ENCODE measurements at places on chromosomes 11 and 22.

DNA sequence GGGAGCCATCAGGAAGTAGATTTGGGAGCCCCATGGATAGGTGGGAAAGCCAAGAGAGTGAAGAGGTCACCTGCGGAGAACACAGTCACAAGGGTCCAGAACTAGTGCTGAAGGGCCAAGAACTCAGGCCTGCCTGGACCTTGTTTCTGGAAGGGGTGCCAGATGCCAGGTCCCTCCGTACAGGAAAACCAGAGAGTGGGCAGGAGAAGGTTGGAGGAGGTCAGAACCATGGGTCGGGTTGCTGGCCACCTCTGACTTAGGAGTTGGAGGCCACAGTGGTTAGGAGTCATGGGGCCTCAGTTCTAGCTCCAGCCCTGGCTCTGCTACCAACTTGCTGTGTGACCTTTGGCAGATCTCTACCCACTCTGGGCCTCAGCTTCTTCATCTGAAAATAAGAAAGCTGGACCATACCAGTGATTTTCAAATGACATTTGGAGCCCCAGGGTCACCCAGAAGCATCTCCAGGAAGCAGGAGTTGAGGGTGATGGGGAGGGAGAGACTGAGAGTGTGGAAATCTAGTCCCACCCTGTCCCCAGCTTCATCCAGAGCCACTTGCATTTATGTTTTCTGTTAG, 20.8 kb upstream of the TUB start:
- no peak for DNase-seq

DNA sequence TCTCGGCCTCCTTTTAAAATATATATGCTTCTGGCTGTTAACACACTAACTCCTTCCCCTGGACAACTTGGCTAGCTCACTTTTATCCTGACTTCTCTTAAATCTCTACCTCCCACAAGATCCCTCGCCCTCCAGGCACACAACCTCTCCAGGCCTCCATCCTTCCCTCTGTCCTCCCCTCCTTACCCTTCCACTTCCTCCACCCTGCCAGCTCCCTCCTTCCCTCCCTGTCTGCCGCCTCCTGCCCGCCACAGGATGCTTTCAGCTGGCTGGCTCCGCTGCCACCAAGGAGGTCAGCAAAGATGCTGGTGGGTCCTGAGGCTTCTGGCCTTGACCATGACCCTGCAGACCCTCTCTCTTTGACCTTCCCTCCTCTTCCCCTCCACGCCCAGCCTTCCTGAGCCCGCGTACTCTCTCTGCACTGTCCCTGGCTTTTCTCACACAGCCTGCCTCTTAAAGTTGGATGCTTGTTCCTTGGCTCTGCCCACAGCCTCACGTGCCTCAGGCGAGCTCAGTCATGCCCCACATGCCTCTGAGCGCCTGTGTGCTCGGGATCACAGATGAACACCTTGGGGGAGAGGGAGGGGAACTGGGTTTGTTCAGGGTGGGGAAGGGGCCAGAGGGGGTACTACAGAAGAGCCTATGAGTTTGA, 6.7 kb downstream of the NFAM1 start:
- DNase-seq: no peak

GRCh38 chr11:100734743-100735527, 47.8 kb downstream of the ARHGAP42 start:
- DNase-seq: no peak

DNA sequence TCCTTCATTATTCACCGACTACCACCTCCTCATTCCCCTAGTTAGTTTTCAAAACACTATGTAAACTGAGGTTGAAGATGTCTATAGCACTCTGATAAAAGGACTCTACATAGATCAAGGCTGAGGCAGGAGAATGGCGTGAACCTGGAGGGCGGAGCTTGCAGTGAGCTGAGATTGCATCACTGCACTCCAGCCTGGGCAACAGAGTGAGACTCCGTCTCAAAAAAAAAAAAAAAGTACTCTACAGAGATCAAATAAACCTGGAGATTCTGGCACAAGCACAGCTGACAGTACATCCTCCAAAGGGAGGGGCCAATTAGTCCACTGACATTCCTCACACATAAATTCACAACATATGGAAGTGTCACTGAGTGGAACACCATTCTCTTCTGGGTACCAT, 31.0 kb downstream of the TSG101 start:
- no peak for DNase-seq

DNA sequence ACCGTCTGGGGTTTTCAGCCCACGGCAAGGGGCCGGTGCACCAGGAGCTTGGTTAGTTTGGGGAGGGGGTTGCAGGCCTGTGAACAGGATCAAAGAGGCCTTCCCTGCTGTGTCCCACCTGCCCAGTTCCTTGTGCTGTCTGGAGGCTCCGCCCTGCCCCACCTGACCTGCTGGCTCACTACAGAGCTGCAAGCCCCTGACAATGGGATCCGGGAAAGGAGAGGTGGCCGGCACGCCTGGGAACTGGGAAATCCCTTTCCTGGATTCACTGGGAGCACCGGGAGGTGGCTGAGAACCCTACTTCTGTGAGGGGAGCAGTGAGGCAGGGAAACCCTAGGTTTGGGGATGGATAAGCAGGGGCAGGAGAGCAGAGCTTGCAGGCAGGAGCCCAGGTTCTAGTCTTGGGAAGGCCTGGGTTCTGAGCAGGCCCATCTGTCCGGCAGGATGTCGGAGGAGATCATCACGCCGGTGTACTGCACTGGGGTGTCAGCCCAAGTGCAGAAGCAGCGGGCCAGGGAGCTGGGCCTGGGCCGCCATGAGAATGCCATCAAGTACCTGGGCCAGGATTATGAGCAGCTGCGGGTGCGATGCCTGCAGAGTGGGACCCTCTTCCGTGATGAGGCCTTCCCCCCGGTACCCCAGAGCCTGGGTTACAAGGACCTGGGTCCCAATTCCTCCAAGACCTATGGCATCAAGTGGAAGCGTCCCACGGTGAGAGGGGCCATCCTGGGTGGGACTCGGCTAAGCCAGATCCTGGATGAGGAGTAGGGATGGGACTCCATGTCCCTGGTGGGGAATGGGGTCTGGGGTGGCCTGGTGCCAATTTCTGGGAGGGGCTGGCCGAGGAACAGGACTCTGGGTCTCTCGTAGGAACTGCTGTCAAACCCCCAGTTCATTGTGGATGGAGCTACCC, 786 bp downstream of the CAPN1 start:
- peak; percentile 62 for DNase-seq

DNA sequence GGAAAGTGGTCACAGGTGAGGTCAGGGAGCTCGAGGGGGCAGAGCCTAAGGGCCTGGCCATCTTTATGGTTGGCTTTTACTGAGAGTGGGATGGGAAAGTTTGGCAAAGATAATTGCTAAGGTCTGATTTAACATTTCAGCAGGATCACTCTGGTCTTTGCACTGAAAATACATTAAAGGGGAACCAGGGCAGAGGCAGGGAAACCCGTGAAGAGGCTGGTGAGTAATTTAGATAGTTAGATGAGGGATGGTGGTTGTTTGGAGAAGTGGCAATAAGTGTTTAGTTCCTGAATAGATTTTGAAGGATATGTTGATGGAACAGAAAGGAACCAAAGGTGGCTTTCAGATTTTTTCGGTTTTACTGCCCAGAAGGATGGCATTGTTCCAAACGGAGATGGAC, 50.8 kb downstream of the SCN3B start:
- no peak for DNase-seq

- no peak for DNase-seq
Observed at GRCh38 chr11:10556590-10556989, 11.9 kb downstream of the LYVE1 start.

- DNase-seq: no peak
Observed at GRCh38 chr22:35306350-35306967, 6.8 kb downstream of the TOM1 start.

GRCh38 chr11:7910286-7910788, 20.7 kb downstream of the OR10A6 start:
- DNase-seq: no peak

DNA sequence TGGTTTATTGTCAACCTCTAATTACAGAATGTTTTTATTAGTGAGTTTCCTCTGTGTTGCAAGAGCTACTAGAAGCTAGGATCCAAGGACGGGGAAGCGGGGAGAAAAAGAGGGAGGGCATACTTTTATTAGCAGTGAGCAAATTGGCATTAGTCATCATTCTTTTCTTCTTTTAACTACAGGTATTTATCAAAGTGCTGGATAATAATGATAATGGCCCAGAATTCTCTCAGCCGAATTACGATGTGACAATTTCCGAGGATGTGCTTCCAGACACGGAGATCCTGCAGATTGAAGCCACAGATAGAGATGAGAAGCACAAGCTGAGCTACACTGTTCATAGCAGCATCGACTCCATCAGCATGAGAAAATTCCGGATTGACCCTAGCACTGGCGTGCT, 179.7 kb upstream of the MTNR1B start:
- no peak for DNase-seq

GRCh38 chr22:47139790-47140119, 377.3 kb downstream of the TBC1D22A start:
- DNase-seq: no peak

DNA sequence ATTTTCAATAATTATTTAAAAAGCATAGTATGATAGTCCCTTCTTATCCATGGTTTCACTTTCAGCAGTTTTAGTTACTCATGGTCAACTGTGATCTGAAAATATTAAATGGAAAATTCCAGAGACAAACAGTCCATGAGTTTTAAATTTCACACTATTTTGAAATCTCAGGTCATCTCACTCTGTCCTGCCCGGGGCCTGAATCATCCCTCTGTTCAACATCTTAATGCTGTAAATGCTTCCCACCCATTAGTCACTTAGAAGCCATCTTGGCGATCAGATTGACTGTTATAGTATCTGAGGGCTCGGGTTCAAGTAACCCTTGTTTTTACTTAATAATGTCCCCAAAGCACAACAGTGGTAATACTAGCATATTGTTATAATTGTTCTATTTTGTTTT, 1509.3 kb downstream of the FAM181B start:
- DNase-seq: no peak

GRCh38 chr11:121240650-121241303, 51.8 kb upstream of the SC5D start:
- DNase-seq: no peak

GRCh38 chr11:120288021-120288420, 37.1 kb upstream of the TLCD5 start:
- no peak for DNase-seq

DNA sequence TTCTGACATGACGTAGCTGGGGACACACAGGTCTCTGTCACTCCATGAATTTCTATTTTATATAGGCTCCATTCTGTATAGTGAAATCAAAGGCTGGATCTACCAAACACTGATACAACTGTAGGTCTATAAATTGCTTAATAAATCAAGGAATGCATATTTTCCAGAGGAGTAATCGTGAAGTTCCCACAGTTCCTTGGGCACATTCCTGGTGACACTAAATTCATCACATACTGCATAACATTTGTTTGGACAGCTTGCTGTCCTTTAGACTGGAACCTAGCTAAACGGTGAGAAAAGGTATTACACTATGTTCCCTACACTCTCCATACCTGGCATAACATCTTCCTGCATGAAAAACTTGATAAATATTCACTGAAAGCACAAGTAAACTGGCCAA, 41.6 kb upstream of the UCP3 start:
- no peak for DNase-seq

DNA sequence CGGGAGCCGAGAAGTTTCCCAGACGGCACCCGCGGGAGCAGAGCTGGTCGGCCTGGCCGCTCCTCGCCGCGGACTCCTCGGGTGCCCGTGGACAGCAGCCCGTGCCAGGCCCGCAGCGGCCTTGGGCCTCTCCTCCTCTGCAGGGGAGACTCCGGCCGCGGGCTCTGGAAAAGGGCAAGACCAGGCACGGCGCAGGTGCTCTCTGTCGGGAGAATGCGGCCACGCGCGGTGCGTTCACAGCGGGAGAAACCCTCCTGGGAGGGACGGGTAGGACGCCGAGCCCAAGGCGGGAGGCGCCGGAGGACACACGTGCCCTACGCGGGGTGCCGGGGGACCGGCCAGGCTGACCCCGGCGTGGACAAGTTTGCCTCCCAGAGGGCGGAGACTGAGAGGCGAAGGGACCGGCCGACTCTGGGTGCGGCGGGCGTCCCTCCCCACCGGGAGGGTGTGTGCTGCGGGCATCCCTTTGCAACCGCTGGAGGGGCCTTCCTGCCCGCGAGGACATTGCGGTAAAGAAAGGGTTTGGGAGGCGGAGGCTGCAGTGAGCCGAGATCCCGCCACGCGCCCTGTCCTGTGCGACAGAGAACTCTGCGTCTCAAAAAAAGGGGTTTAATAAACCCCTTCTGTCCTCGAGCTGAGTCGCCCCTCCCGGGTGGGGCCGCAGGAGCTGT, 2.3 kb downstream of the IFITM1 start:
- no peak for DNase-seq

DNA sequence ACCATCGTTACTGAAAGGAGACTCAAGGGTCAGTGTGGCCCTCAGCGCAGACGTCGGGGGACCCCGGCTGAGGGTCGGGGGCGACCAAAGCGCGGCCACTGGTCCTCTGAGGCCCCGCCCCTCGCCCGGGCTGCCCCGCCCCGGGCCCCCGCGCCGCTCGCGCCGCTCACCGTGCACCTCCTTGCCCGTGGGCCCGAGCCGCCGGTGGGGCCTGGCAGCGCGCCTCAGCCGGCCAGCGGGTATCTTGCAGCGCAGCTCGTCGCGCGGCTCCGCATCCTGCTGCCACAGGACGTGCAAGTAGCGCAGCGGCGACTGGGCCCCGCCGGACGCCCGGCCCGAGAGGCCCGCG, 419 bp downstream of the ANKRD54 start:
- peak; percentile 71 for DNase-seq

- DNase-seq: no peak
Observed at GRCh38 chr11:82858133-82858532, 42.1 kb downstream of the PRCP start.

DNA sequence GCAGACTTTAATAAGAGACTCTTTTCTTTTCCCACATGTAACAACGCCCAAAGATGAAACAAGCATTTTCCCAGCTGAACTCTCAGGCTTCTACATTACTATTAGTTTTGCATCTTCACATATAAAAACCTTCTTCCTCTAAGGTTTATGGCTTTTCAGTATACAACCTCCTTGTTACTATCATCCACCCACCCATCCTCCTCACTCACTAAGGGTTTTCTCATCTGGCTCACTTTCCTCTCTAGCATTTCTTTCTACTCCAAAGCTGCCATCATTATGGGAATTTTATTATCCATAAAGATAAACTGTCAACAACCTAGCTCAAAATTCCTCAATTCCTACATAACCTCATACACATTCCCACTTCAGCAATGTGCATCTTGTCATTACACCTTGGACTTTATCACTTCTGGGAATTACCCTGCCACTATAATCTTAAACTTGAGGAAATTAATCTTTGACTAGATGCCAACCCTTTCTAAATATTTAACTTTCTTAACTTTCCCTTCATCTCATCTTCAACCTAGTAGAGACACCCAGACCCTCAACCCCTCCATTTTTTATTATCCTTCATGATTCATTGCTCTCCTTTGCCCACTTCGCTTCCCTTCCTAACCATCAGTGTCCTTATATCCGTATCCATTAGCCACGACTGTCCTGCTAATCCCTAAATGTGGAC, 30.9 kb downstream of the MTMR2 start:
- no peak for DNase-seq
